ENCODE measurements at places on chromosomes 4 and X. TPM values are rescaled to one million over a fixed set of nuclear protein-coding genes. Genes with fewer than 3 reads are reported as not detected.

Gene NMU
- 47.5 TPM for total RNA-seq

GRCh38 chr4:57691370-57691769, 581.2 kb upstream of the IGFBP7 start:
- no peaks in the 10 kb centered on the region for H3K27me3 ChIP-seq
- DNase-seq: no peak
- H3K4me3 ChIP-seq: no peak overlapping the region
- H3K36me3 ChIP-seq: no peaks in the 10 kb centered on the region
- no peak overlapping the region for H3K27ac ChIP-seq
- peaks cover 19% of the 10 kb centered on the region for H3K4me1 ChIP-seq

DNA sequence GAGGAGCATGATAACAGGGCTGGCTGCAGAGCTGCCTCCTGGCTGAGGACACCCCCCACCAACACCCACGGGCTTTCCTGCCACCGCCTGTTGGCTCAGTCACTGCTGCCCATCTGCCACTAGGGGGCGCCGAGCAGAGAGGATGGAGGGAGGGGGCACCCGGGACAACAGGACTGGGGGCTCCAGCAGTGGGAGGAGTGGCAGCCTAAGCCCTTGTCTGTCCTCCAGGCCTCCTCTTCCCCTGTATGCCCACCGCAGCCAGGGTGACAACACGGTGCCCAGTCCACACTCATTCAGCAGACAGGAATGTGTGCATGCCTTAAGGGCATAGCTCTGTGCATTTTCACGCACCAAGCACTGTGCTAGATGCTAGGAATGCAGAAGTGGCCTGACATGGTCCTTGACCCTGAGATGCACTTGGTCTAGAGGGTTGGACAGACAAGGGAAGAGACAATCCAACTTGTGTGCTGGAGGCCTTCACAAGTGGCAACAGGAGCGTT, 149.9 kb downstream of the AMMECR1 start:
- no peaks in the 10 kb centered on the region for H3K27me3 ChIP-seq
- DNase-seq: peak; percentile 74
- no peaks in the 10 kb centered on the region for H3K36me3 ChIP-seq
- no peak overlapping the region for H3K27ac ChIP-seq
- H3K4me3 ChIP-seq: no peak overlapping the region
- H3K4me1 ChIP-seq: no peaks in the 10 kb centered on the region

DNA sequence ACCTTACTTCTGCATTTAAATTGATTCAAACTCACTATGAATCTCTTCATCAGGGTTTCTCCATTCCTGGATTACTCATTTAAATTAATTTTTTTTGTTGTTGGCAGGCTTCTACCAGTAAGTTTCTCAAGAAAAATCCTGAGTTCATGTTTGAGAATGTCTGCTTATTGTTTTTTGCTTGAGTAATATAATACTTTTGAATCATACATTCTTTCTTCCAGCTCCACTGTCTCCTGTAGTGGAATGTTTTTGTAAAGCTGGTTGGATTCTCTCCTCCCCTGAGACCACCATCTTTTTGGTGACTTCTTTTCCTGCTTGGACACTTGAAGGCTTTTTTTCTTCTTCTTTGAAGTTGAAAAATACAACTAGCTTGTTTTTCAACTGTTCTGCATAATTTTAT, 4.3 kb upstream of the MID1IP1 start:
- no peak for DNase-seq
- no peak overlapping the region for H3K4me3 ChIP-seq
- peaks cover 4% of the 10 kb centered on the region for H3K4me1 ChIP-seq

DNA sequence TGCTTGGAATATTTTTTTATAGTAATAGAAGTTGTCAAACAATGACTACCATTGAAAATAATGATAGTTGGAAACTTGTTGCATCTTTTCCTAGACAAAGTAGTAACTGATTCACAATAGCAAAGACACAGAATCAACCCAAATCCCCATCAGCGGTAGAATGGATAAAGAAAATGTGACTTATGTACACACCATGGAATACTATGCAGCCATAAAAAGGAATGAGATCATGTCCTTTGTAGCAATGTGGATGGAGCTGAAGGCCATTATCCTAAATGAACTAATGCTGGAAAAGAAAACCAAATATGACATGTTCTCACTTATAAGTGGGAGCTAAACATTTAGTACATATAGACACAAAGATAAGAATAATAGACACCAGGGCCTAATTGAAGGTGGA, 49.7 kb downstream of the ATP10D start:
- H3K4me1 ChIP-seq: peaks cover 4% of the 10 kb centered on the region
- no peak for DNase-seq
- H3K27ac ChIP-seq: no peak overlapping the region
- no peaks in the 10 kb centered on the region for H3K36me3 ChIP-seq
- H3K4me3 ChIP-seq: no peak overlapping the region

DNA sequence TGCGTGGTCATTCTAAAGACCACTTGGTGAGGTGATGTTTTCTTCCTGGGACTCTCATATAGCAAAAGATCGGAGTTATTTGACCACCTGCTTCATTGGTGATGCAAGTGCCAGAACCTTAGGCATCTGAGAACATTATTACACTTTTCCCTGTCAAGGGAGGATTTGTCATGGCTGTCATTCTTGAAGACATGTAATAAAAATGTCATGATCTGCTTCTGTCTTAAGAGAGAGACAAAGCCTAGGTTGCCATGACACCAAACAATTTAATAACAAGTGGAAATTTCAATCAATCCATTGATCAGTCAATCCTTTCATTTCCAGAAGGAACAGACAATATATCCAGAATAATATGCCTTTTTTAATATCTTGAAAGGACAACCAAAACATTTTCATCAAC, 97.9 kb upstream of the OR13H1 start:
- H3K27ac ChIP-seq: no peak overlapping the region
- no peak overlapping the region for H3K4me3 ChIP-seq
- H3K4me1 ChIP-seq: no peaks in the 10 kb centered on the region
- no peak for DNase-seq
- no peaks in the 10 kb centered on the region for H3K27me3 ChIP-seq

DNA sequence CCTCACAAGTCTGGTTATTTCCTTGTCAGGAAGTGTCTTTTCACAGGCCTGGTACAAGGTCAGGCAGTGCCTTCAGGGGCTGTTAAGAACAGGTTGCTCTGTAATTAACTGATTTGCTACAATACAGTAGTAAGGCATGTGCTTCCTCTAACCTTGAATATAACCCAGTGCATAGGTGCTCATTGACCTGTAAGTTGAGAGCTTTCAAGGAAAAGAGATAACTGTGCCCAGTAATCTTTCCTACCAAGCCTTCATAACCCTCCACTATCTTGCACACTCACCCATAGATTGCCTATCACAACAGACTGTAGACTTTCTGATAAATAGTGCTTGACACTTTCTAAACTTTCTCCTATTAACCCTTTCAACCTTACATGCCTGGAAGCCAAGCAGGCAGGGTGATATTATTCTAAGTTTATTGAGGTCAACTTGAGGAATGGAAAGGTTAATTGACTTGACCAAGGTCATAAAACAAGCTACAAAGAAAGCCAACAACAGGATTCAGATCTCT, 148.1 kb downstream of the PPARGC1A start:
- H3K36me3 ChIP-seq: no peaks in the 10 kb centered on the region
- no peaks in the 10 kb centered on the region for H3K4me1 ChIP-seq
- no peak for DNase-seq

DNA sequence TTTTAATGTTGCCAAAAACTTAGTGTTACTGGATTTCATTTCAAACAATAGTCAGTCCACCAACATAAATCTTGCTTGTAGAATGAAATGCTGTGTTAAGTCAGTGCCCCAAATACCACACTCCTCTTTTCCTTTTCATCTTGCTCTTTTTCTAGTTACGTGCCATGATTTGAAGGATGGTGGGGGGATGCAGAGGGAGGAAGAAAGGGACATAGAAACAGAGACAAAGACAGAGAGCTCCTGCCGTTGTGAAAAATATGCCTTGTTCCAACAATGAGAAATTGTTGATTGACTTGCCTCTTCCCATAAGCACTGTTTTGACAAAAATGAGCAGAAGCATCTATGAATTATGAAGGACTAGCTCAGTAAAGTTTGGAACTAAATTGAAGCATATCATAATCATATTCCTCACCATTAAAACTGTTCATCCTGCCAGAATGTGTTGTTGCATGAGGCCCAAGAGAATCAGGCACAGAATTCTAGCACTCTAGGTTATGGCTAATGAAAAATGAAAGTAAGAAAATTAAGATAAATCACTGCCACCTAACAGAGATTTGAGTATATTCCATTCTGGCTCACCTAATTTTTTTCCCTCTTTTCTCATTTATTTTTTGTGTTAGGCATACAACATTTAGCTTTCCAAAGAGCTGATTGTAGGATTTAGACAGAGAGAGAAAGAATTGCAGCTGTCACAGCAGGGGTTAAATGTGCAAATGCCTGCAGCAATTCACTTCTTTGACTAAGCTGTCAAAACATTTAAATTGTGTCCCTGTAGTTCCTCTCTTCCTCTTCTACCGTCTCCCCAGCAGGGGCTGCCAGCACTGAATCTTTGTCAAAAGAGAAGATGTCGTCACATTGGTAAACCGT, 111.6 kb upstream of the PTPN13 start:
- H3K27me3 ChIP-seq: no peaks in the 10 kb centered on the region
- peak overlapping the region; percentile 85 for H3K27ac ChIP-seq
- H3K36me3 ChIP-seq: no peaks in the 10 kb centered on the region
- 0 out of 2 replicates have a peak overlapping the region, but pooled peaks have one; percentile 2 for H3K4me3 ChIP-seq
- H3K4me1 ChIP-seq: peaks cover 39% of the 10 kb centered on the region

- H3K27ac ChIP-seq: no peak overlapping the region
- no peaks in the 10 kb centered on the region for H3K36me3 ChIP-seq
- H3K27me3 ChIP-seq: no peaks in the 10 kb centered on the region
- no peak overlapping the region for H3K4me3 ChIP-seq
- H3K4me1 ChIP-seq: no peaks in the 10 kb centered on the region
Measured at GRCh38 chrX:151680805-151681204, 14.5 kb upstream of the PRRG3 start.

DNA sequence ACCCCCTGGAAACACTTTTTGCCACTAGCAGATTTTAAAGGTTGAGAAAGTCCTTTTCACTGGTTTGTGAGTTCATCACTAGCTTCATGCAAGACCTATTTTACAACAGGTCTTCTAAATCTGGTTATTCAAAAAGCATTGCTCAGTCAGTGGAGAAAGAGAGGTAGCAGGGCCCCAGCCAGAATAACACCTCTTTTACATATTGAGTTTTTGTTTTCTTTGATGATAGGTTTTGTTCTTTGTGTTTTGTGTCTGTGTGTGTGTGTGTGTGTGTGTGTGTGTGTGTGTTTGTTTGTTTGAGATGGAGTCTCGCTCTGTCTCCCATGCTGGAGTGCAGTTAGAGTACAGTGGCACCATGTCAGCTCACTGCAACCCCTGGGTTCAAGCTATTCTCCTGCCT, 2.7 kb upstream of the VEGFC start:
- no peaks in the 10 kb centered on the region for H3K36me3 ChIP-seq
- peaks cover 30% of the 10 kb centered on the region for H3K27me3 ChIP-seq
- H3K27ac ChIP-seq: no peak overlapping the region
- no peak for DNase-seq
- no peaks in the 10 kb centered on the region for H3K4me1 ChIP-seq

Gene ODAPH
- total RNA-seq: not detected

Gene FABP2
- total RNA-seq: not detected

DNA sequence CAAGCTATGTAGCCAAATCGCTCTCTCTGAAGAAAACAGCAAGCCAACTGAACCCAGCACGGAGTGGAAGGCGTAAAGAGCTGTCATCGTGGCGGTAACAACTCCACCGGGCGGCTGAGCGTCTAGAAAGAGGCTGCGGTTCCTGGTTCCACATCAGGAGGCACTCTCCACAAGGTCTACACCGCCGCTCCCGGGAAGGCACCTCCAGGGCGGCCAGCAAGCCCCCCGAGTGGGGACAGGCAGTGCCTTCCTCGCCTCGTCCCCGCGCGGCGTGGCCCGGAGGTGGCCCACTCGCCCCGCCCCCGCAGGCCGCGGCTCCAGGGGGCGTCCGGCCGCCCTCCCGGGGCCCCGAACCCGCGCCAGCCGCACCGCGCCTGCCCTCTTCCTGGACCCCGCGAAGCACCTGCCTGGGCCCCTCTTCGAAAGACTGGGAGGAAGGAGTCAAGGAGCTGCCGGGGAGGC, 755 bp downstream of the KLHL8 start:
- H3K4me3 ChIP-seq: peak overlapping the region; percentile 90
- H3K27me3 ChIP-seq: peaks cover 8% of the 10 kb centered on the region
- H3K36me3 ChIP-seq: no peaks in the 10 kb centered on the region
- peak overlapping the region; percentile 90 for H3K27ac ChIP-seq

Gene SLC10A4
- 2.3 TPM for total RNA-seq

- no peak within 1 kb of the TSS for H3K27ac ChIP-seq
- no peaks in the 10 kb centered on the region for H3K36me3 ChIP-seq
- H3K27me3 ChIP-seq: no peaks in the 10 kb centered on the region
- H3K4me1 ChIP-seq: no peaks in the 10 kb centered on the region
Measured at GRCh38 chr4:36281384-36282106, at the start of gene DTHD1. TSS of gene DTHD1 (plus strand) at chr4:36281616. CDS start at chr4:36281759, 143 bp downstream.

Gene ITM2A
- total RNA-seq: 48.4 TPM

DNA sequence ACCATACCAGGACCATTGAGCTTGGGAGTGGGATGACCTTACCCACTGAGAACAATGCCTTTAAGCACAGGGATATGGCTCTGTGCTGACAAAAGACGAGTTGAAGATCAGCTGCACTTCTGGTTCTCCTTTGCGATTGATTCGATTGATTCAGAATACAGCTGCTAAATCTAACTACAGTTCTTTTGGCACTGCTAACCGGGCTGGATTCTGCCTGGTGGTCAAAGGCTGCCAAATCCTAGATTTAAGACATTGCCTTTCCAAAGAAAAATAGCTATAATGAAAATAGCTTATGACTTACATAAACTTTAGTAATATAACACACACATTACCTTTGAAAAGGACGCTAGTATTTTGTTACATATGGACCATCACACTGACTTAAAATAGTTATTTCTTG, 18.3 kb downstream of the RAP2C start:
- H3K27me3 ChIP-seq: no peaks in the 10 kb centered on the region
- 0 out of 2 replicates have a peak, but pooled peaks cover 4% of the 10 kb centered on the region for H3K4me1 ChIP-seq
- no peaks in the 10 kb centered on the region for H3K36me3 ChIP-seq
- no peak overlapping the region for H3K27ac ChIP-seq
- DNase-seq: no peak
- H3K4me3 ChIP-seq: no peak overlapping the region

Gene OTC
- not detected for total RNA-seq

Gene CLOCK
- 22.0 TPM for total RNA-seq

Gene PCSK1N
- total RNA-seq: 15.6 TPM

Gene PGM2
- 36.6 TPM for total RNA-seq

Measured in GM23338 (cell line).